NCI-H1417 treated with DMSO at 0.1 percent for 48 hours (cell line): ENCODE measurements at places on chromosomes 16 and 17.

GRCh38 chr17:37041932-37042331, 93.2 kb downstream of the AATF start:
- no peak for DNase-seq

DNA sequence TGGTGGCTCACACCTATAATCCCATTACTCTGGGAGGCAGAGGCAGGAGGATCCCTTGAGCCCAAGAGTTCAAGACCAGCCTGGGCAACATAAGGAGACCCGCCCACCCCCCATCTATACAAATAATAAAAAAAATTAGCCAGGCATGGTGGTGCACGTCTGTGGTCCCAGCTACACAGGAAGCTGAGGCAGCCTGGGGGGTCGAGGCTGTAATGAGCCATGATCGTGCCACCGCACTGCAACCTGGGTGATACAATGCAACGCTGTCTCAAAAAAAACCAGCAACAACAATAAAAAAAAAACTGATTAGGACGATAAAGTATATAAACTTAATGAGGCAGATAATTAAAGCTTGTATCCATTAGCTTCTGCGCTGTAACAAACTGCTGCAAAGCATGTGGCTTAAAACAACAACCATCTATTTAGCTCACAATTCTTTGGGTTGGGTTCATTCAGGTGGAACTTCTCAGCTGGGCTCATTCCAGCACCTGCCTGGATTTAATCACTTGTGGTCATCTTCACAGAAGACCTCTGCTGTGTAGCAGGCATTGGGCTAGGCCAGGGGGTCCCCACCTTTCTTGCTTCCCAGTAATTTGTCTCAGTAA, 45.8 kb downstream of the LCMT1 start:
- DNase-seq = no peak

- no peak for DNase-seq
Observed at GRCh38 chr17:12122075-12122474, 101.4 kb downstream of the MAP2K4 start.

DNA sequence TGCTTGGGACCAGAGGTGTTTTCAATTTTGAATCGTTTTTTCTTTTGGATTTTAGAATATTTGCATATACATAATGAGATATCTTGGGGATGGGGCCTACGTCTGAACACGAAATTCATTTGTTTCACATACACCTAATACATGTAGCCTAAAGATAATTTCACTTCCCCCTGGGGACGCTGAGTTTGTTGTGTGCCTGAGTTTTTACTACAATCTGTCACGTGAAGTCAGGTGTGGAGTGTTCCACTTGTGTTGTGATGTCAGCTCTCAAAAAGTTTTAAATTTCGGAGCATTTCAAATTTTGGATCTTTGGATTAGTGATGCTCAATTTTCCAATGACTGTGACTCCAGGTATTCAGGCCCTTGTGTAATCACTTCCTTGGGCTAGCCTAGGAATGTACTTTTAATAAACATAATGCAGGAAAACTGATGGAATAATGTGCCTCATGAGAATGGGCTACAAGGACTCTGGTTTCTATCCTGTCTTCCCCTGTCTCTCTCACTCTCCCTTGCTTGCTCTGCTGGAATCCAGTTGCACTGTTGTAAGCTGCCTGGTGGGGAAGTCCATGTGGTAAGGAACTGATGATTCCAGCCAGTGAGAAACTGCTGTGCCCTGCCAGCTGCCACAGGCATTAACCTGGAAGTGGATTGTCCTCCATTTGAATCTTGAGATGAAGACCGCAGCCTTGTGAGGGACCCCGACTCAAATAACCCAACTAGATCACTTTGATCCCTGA, 403.8 kb downstream of the SHISA9 start:
- no peak for DNase-seq

DNA sequence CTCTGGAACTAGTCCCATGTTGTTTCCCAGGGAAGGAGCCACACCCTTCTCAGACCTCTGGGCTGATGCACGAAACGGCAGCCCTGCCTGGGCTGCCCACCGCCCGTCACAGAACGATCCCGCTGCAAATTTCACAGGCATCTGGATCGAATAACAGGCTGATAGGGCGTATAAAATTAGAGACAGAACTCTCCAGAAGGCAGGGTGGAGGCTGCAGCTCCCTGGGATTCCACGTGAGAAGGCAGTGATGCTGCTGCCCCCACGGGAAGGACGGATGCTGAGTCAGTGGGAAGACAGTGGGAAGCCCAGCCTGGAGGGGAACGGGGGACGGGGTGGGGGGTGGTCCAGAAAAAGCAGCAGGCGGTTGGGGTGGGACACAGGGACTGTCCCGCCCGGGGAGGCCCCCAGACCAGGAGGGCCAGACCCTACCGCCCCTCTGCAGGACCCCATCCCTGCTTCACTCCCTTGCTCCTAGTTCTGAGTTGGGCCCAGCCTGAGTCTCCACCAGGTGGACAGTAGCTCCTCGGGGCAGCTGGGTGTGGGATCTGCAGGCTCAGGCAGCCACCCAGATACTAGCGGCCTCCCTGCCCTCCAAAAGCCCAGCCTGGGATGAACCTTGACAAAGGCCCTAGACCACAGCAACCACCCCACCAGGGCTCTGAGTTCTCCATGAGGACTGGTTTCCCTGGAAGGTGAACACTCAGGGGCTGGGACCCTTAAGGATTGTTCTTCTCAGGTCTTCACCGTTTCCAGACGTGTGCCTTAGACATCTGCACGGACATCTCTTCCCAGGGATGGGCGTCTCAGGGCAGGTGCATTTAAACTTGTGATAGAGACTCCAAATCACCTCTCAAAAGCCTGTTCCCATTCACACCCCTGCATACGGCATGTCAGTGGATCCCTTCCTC, 117.8 kb downstream of the METRNL start:
- no peak for DNase-seq

DNA sequence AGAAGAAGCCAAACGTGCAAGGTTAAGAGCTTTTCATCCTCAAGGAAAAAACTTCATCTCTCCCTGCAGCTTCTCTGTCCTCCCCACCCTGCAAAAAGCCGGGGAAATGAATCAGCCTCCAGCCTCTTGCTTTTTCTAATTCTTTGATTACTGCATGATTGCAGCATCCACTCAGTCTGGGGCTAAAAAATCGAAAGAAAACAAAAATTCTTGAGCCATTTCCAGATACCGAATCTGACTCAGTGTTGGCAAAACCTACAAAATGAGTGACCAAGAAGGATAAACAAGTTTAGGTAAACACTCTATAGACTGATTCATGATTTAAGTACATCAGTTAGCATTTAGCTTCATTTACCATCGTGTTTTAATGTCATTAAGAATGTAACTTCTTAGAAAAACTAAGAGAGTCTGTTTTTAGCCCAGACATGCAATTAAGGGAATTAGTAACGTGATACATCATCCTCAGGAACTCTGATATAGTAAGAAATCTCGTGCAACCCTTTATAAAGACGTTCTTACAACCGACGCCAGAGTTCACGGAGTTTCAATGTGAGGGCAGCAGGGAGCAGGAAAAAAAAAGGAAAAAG, 287.3 kb upstream of the FOXF1 start:
- no peak for DNase-seq

DNA sequence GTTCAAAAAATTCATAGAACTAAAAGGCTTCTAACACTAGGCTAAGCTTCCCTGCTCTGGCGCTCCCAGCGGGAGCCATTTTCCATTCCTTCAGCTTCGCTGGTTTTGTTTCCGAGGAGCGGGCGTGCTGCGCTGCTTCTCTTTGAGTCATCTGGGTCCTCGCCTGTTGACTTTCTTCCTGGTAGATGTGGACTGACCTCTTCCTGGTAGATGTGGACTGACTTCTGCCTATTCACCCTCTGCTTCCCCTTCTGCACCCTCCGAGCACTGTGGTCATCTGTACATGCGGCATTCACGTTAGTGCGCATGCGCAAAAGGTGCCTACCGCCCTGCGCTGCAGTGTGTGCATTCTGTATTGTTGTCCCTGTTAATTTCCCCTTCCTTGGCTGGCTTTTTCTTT, 40.8 kb upstream of the SEC14L1 start:
- no peak for DNase-seq

DNA sequence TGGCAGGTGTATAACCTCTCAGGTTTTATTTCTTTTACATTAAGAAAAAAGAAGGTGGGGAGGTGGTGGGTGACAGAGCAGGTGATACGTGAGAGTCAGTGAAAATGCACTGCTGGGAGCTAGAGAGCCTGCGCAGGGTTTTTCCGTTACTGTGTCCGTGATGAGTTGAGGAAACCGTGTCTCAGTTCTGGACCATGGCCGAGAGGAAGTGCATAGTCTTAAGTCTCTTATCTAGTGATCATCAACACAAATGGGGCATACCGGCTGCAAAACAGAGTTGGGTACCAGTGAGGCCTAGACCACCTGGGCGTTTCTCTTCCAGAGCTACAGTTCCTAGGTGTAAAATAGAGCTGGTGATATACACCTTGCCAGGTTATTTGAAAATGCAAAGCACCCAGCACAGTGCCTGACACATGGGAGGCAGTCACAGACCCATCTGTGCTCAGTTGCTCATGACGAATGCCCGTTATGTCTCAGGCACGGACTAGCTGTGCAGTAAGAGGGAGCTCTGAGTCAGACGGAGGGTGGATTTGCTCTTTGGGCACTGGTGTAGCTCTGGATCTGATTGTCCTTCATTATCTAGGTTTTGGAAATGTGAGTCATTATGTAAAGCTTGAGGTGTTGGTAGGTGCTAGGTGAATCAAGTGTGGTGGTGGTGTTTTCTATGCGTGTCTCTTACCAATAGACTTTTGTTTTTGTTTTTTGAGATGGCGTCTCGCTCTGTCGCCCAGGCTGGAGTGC, 60.9 kb downstream of the RPTOR start:
- DNase-seq = no peak

- DNase-seq = no peak
Observed at GRCh38 chr16:57534881-57535658, 1.3 kb downstream of the CCDC102A start.

GRCh38 chr16:70399381-70399780, 39.5 kb downstream of the ST3GAL2 start:
- DNase-seq = no peak

DNA sequence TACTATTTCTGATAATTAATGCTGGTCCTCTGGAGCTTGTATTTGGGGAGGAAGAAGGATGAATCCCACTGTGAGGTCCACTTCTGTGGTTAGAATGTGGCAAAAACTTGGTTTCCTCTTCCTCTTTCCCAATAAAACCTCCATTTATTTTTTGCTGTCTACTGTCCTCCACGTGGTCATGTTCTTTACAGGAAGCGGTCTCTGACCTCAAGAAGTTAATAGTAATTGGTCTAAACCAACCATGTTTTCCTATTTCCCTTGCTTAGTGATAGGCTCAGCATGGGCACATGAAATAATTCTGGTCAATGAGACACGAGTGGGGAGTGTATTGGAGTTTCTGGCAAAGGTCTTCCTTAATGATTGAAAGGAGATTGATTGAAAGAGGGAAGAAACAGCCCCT, 33.9 kb downstream of the CHP2 start:
- no peak for DNase-seq

- no peak for DNase-seq
Observed at GRCh38 chr17:30095507-30096244, 20.9 kb upstream of the NSRP1 start.

- DNase-seq = no peak
Observed at GRCh38 chr17:70848785-70849184, 679.5 kb downstream of the KCNJ2 start.

DNA sequence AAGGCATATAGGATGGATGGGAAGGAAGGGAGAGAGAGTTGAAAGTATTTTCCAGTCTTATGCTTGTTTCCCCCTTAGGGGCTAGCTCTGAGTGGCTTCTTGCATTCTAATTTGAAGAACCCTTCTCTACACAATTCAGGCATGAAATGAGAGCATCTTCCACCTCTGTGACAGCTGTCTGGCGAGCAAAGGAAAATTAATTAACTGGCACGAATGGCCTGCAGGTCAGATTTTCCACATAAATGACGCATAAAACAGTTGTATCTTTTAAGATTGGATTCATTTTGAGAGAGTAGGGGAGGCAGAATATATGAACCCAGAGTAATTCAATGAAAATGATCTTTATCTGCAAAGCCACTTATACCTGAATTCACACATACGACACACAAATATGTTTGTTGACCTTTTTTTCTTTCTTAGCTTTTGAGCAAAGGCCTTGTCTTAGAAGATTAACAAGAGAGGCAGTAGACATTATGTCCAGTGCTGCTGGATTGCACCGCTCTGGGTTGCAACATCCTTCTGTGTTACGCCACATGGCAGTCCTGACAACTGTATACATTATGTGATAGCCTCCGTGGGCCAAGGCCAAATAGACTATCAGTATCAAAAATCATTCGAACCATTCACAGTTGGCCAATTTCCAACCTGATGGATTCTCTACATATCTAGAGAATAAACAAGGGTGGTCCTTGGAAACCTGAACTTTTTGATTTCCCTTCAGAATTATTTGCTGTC, 173.0 kb upstream of the GOT2 start:
- DNase-seq = no peak

- DNase-seq = no peak
Observed at GRCh38 chr17:65514082-65514481, 47.4 kb downstream of the AXIN2 start.

GRCh38 chr17:67594115-67594880, 123.4 kb upstream of the NOL11 start:
- no peak for DNase-seq

GRCh38 chr16:29151317-29151716, 166.5 kb downstream of the LAT start:
- DNase-seq = no peak

- DNase-seq = no peak
Observed at GRCh38 chr17:4007346-4008081, 43.3 kb upstream of the ATP2A3 start.

- no peak for DNase-seq
Observed at GRCh38 chr17:77174928-77175661, 34.3 kb downstream of the SEC14L1 start.

DNA sequence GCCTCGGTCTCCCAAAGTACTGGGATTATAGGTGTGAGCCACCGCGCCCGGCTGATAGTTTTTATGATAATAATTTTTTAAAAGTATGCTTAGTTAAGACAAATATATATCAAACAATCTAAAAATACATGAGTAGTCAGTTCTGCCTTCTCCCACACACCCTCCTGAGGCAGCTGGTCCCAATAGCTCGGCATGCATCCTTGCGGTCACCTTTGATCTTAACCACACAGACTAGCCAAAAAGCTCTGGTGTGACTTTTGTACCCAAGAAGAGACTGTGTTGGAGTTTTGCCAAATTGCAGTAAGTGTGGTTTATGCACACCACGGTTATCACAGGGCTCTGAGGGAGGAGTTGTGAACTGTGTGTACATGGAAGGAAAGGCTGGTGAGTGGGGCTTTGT, 25.6 kb downstream of the ATP6V0A1 start:
- no peak for DNase-seq

- DNase-seq = no peak
Observed at GRCh38 chr17:58995247-58995940, 111.3 kb downstream of the TRIM37 start.

- DNase-seq = no peak
Observed at GRCh38 chr16:68356249-68356918, 45.6 kb downstream of the PRMT7 start.

GRCh38 chr16:24966634-24967033, 48.5 kb downstream of the ARHGAP17 start:
- no peak for DNase-seq

DNA sequence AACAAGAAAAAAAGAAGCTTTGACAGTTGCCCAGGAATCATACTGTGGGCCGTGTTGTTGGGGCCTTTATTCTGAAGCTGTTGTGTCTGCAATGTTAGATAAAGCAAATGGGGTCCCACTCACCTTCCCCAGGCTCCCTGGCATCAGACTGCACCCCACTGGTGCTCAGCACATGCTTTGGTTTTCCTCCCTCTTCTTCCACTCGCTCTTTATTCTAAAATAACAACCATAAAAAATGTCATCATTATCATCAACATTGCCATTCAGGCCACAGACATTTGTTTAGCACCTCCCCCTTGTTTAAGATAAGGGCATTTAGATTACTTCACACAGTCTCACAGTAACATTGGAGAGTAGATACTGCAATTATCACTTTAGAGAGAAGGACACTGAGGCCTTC, 8.2 kb downstream of the MYLK3 start:
- no peak for DNase-seq

GRCh38 chr16:50742576-50743200, 802 bp downstream of the CYLD start:
- DNase-seq = no peak
